Activated CD4-positive, alpha-beta T cell treated with anti-CD3 and anti-CD28 coated beads, Interleukin-2, amount 50 U/mL, for 1 hour (primary cell): ENCODE measurements at places on chromosomes 4 and X.

GRCh38 chrX:148574237-148574973 lies 74.0 kb downstream of the AFF2 start:
- DNase-seq: no peak

DNA sequence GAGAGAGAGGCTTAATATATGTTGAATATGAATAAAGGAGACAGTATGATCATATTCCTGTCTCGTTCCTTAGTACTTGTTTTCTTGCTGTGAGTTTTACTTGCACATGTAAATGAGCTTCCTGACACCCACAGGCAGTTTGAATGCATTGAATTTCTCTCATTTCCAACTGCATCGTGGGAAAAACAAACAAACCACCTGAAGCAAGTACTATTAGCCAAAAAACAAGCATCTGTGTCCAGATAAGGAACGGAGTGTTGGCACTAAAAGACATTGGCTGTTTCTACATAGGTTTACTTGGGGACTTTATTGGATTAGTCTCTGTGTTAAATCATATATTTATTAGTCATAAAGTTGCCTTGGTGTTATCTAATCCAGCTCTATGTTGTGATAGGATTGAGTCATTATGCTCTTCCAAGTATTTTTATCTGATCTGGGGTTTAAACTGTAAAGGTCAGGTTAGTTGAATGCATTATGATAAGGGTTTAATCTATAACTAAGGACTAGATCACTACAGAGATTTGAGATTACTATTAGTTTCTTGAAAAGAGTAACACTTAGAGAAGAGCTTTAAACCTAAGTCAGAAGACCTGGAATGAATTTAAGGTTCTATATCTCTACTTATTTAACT lies 339.0 kb upstream of the SPANXN4 start:
- no peak for DNase-seq

GRCh38 chr4:83315341-83315870 lies 19.2 kb downstream of the HPSE start:
- DNase-seq: no peak

- no peak for DNase-seq
These were observed 179.3 kb upstream of the AMOT start for GRCh38 chrX:113019958-113020357.

- DNase-seq: no peak
These were observed 671.2 kb downstream of the PCDH18 start for GRCh38 chr4:136861091-136861490.

DNA sequence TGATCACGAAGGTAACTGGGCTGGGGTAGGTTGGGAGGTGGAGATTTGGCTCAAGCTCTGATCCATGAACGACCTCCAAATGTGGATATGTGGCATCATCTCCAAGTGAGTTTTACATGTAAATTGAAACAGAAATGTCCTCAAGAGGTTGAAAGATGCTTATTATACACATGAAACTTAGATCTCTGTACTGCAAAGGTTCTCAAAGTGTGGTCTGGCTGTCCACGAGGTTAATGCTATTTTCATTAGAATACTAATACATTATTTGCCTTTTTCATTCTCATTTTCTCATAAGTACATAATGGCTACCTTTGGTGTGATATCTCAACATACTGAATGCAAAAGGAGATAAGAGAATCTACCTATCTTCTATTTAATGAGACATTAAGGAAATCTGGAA lies 198.2 kb downstream of the RASL11B start:
- no peak for DNase-seq
